T-helper 1 cell treated with Interleukin-12 subunit alpha and Interleukin-12 subunit beta and Interleukin-4 antibody, amounts not matched to agents 30 ng/mL and 1 ng/mL, for 36 hours (primary cell): ENCODE measurements at places on chromosomes 5 and 9. TPM values are rescaled to one million over a fixed set of nuclear protein-coding genes. Genes with fewer than 3 reads are reported as not detected.

Gene SLC34A1
- total RNA-seq: 0.32 TPM in 1 of 2 replicates, not detected in the other

Gene RAB3C
- total RNA-seq: not detected in 2 replicates

Gene PCDHB11
- not detected in 2 replicates for total RNA-seq

Gene SMIM23
- total RNA-seq: not detected in 2 replicates

Gene CD14
- 0.51 and 0.56 TPM in 2 replicates for total RNA-seq

Gene SLC46A2
- not detected in 2 replicates for total RNA-seq

Gene NTNG2
- 10.1 and 12.2 TPM in 2 replicates for total RNA-seq

Gene ASPN
- total RNA-seq: not detected in 2 replicates

Gene CDC26
- 35.7 and 37.5 TPM in 2 replicates for total RNA-seq

Gene LCN2
- total RNA-seq: not detected in 2 replicates

Gene TAF11L13
- not detected in 2 replicates for total RNA-seq

Gene PRSS3
- total RNA-seq: not detected in 2 replicates
